ENCODE measurements at places on chromosomes 5 and 9.

DNA sequence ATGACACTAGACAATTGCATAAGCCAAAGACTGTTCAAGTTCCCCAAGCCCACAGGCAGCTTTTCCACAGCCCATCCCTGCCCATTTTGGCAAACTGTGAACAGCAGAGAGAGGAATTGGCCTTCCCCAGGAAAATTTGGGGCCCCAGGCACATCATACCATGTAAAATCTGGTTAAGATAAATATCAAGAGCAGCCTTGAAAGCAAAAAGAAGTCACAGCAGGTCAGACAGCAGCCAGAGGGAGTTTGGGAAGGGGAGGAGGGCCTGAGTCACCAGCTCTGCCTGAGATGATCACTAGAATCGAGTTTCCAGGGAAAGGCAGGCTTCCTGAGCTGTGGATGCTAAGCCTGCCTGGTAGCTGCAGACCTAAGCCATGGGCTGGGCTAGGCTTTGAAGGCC is 179.2 kb downstream of the RFK start:
- no peak for DNase-seq

DNA sequence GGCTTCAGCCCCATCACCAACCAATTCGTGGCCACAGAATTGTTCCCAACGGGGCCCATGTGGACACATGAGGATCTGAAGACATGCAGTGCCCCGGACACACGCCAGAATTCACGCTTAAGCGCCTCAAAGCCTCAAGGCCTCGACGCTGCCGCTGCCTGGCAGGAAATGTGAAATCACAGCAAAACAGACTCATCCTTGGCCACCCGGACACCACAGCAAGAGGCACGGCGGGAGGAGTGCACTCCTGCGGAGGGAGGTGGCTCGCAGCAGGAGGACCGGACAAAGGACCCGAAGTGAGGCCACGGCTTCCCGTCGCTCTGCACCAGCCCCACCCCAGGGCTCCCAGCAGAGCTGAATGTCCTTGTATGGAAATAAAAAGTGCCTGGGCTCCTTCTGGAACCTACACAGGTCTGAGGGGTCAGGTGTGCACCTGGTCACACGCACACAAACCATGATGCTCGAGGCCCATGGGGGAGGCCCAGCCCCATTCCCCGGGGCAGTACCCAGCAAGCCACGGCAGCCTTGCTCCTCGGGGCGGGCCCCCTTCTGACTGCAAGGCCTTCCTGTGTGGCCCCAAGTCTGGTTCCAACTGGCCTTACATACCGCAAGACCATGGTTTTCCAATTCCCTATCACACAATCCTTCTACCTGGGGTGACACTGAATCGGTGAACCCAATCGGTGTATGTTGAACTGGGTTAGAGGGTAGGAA is 10.0 kb downstream of the SEC16A start:
- DNase-seq = no peak

DNA sequence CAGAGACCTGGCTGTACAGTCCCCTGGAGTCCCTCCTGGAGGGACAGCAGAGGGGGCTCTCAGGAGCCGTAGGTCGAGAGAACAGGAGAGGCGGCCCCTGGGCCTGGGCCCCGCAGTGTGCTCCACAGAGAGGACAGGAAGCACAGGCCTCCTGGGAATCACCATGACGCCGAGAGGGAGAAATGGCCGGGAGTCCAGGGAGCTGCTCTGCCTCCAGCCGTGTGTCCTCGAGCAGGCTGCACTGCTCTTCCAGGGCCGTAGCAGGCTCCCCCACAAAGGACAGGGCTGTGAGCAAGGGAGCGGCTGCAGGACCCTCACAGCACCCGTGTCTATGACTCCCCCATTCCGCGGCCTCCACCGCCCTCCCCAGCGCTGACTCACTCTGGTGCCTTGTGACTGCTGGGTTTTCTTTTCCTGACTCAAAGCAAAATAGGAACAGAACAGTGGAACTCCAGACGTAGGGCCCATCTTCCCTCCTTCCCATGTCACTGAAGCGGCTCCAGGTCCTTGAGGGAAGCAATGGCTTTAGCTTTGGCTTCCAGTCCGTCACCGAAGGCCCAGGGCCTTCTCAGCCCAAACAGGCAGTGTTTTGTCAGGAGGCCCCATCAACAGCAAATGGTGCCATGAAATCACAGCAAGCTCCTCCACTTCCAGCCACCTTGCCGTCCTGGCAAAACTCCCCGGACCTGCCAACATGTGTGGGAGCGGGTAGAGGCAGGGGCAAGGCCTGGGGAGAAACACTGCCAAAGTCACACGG is 114.2 kb downstream of the LHFPL2 start:
- DNase-seq = no peak

GRCh38 chr5:120055858-120056257 is 408.2 kb upstream of the PRR16 start:
- DNase-seq = no peak

DNA sequence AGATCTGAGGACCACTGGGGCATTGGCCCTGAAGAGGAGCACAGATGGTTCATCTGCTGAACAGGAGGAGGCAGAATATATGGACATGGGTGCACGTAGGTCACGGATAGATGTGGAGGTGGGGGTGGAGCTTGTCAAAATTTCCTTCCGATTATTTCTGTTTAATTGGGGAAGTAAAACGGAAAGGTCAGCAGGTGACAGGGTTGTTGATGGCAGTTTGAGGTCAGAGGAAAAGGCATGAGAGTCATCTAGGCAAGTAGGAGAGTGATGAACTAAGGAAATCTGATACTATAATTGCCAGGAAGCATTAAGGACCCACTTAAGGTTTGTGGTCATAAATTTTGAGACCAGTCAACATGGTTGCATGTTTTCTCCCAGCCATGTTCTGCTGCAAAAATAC is 8.4 kb upstream of the FAM81B start:
- no peak for DNase-seq
